ENCODE measurements at places on chromosomes 16 and 17.

GRCh38 chr16:27811881-27812280 is 251.6 kb downstream of the GSG1L start:
- no peak for DNase-seq

- no peak for DNase-seq
These were observed 370.0 kb upstream of the EEF2KMT start for GRCh38 chr16:5467552-5467951.

DNA sequence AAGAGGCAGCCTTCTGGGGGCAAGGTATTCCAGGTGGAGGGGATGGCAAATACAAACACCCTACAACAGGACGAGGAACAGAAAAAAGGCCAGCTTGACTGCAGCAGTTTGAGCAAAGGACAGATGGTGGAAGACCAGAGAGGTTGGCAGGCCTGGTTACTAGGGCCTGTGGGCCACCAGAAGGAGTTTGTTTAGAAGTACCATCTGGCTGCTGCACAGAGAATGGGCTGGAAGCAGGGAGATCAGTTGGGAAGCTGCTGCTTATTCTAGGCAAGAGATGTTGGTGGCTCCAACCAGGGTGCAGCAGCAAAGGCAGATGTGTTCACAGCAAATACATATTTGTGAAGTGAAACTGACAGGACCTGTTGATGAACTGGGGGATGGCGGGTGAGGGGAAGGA is 2.9 kb upstream of the YPEL2 start:
- no peak for DNase-seq

- peak; percentile 47 for DNase-seq
These were observed 9.2 kb downstream of the PIGQ start for GRCh38 chr16:578870-579405.

Measured in activated CD4-positive, alpha-beta T cell treated with anti-CD3 and anti-CD28 coated beads for 1 hour (primary cell).